ENCODE measurements at places on chromosomes 5 and 9.
A peak's percentile ranks its signal among the peaks of the same experiment; 100 is the strongest.

DNA sequence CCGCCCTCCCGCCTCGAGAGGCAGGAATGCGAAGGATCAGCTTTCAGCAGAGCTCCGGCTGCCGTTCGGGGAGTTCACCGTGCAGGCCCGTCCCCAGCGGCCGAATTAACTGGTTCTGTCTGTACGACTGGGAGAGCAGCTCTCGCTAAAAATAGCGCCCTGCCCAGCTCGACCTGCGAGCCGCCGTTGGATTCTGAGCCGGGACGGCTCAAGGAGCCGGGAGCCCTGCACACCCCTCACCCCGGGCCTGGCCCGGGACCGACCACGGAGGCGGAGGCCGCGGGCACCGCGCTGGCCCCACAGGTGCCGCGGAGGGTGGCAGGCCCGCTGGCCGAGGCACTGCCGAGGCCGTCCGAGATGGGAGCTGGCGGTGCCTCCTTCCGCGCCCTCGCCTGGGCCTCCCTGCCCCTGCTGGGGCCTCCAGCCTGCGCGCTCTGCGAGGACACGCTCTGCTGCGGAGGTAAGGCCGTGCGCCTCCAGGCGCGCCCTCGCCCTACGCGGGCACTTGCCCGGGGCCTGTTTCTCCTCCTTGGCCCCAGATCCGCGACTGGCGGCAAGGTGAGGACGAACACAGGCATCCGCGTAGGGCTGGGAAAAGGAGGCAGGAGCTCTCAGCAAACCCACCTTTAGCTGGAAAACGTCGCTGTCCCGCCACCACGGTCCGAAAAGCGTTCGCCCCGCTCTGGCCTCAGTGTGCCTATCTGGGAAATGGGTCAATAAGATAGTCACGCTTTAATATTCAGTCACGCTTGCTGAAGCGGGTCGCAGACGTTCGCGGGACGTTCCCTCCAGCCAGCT is 53.1 kb upstream of the DAB2IP start:
- DNase-seq = peak; percentile 60

DNA sequence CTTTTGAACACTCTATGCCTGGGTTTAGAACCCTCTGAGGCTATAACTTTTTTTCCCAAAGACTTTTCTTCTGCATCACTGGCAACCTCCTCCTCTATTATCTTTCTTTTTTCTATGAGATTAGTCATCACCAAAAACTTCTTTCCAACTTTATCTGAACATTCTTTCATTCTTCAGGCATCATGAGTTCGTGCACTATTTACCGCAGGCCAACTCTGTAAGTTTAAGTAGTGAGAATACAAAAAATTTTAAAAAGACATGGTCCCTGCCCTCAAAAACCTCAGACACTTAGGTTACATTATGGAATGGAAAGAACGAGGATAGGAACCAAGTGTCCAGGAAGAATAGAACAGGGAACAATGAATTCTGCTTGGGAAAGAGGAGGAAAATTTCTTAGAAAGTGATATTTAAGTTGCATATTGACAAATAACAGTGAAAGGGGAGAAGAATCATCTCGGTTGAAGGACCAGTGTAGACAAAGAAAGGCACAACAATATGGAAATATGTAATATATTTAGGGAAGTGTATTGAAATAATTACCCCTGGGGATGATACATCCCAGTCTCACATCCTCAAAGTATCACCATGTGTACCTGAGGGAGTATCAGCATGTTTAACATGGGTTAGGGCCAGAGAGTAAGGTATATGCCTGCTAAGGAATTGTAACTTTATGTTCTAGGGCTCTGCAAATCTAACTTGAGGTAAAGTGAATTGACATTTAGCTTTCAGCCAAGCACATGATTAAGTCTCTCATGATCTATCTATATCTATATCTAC is 196.5 kb upstream of the NREP start:
- DNase-seq = peak; percentile 88

GRCh38 chr9:122309861-122310260 is 45.2 kb downstream of the MRRF start:
- no peak for DNase-seq

DNA sequence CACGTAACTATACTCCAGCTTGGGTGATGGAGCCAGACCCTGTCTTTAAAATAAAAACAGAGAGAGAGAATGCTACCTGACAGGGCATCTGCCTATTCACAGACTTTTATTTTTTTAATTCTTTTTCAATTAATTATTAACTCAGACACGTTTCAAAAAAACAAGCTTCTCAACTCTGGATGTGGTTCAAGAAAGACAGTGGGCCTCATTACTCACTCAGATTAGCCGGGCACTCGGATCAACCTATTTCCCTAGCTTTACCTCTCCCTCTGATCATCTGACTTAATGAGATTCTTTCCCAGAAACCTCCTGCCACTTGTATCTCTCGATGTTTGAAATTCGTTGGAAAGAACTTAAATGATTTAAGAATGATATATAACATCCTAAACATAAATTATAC is 134.1 kb downstream of the TRPM6 start:
- DNase-seq = no peak

- DNase-seq = no peak
Observed at GRCh38 chr5:17828681-17829080, 194.4 kb downstream of the TAF11L14 start.

DNA sequence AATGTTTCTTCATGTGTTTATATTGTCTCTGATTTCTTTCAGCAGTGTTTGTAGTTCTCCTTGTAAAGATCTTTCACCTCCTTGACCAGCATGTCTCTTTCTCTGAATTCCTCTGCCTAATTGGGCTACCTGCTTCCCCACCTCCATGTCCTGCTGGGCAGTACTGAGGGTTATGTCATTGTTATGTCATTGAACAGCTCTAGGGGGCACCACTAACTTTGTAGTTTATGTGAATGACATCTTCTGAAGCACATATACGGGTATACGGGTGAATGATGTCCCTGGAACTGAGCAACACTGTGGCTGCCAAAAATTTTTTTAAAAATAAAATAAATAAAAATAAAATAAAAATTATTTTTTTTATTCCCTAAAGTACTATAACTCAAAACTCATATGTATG is 16.9 kb upstream of the SNCAIP start:
- no peak for DNase-seq

GRCh38 chr5:78751872-78752271 is 103.3 kb upstream of the LHFPL2 start:
- DNase-seq = peak; percentile 50

DNA sequence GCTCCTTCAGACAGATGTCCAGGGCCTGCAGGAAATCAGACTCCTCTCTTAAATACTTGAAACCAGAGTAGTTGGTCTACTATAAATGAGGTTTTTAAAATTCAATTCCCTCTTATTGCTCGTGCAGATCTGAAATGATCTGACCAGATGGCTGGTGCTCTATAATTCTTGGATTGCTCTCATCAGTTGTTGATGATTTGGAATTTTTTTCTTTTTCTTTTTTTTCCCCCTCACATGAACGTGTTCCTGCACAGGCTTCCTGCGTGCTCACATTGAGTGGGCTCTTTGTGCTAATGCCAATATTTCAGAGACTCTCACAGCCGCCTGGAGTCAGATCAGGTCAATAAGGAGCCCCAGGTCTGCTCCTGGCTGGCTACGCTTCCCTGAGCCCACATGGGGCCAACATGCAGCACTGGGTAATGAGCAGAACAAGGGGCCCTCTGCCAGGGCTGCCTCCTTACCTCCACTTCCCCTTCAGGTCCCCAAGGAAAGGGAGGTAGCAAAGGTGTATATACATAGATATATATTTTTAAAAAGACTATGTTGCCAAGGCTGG is 82.0 kb downstream of the SIL1 start:
- no peak for DNase-seq

- DNase-seq = peak; percentile 25
Observed at GRCh38 chr5:157143127-157143971, 684 bp upstream of the MED7 start.

DNA sequence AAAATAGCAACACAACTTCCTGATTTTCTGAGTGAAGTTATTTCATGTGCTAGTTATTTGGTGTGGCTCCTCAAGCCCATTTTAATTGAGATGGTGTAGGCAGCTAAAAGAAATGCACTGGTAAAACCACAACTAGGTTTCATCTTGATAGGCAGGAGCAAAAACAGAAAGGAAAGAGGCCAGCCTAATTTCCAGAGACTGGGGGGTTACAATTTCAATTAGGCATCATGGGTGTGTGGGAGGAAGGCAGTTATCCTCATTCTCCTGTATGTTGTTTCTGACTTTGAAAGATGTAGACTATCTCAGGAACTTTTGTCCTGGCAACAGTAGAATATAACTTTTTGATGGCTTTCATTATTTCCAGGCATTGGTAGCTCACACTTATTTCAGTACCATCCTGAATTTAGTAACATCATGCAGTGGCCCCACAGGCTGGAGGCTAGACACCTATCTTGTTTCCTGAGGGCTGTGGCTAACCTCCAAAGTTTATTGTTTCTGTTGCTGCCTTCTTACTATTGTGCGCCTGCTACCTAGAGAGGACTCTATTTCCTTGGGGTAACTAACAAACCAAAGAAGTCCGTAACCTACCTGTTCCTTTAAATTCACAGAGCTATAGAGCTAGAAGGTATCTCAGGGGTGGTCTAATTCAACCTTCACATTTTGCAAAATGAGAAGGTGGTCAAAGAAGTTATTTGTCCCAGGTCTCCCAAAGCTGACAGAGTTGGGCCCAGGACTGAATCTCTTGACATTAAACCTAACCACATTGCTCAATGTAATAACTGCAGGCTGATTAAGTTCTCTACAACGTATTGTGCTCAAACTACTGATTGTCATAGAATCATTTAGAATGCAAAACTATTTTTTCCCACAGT is 42.4 kb downstream of the FYB1 start:
- no peak for DNase-seq

GRCh38 chr9:8799615-8800014 is 1000.0 kb upstream of the DMAC1 start:
- DNase-seq = no peak

DNA sequence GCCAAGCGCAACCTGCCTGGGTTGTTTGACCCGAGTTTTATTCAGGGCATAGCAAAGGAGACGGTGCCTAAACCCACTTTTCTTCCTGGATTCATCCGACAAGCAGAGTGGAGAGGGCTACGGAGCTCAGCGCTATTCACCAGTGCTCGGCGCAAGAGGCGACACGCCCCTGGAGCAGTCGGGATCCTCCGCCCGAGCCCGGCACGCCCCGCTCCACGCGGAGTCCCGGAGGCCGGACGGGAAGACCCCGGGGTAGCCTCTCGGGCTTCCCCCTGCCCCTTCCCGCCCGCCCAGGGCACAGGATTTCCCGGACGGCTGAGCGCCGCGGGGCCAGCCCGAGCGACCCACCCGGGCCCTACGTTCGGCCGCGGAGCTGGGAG is 427 bp downstream of the SERINC5 start:
- peak; percentile 61 for DNase-seq

- peak; percentile 33 for DNase-seq
Observed at GRCh38 chr5:68450245-68450852, 234.8 kb downstream of the PIK3R1 start.

DNA sequence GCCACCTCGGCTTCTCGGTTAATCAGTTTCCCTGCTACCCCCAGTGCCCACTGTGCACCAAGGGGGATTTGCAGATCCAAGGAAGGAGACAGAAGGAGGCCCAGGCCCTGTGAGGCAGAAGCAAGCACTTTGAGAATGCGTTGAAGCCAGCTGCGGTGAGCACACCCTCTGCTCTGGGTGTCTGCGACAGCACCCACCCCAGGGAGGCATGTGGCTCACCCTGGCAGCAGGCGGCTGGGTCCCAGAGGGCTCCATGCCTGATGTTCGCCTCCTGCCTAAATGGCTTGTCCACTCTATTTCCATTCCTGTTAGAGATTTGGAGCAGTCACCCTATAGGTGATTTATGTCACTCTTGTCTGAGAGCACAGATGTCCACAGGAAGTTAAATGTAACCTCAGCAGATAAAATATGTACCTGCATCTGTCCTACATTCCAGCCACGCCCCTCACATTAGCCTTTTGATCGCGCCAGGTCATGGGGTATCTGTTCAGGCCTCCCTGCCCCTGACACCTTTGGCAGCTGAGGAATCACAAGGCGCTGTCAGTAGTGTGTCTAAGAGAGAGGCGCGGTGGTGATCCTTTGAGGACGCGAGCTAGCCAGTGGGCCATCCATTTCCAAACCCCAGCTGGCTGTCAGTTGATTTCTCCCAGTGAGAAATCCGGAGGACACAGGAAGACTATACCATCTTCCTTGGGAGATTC is 28.1 kb downstream of the PTGES2 start:
- peak; percentile 39 for DNase-seq

DNA sequence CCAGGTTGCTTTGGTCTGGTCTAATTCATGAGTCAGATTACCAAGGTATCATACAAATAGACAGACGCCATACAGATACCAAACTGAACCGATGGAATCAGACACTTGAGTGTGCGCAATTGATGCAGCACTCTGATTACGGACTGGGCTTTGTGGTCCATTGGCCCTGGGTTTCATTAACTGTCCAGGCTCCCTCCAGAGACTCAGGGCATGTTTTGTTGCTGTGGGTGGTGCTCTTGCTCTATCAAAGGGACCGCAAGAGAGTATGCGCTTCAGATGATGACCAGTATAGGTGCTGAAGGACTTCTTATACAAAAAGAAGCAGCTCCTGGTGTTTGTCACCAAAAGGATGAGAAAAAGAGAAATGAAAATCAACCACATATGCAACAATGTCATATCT is 36.9 kb upstream of the ANKRD55 start:
- DNase-seq = no peak

- no peak for DNase-seq
Observed at GRCh38 chr5:16992444-16992843, 56.4 kb upstream of the MYO10 start.

DNA sequence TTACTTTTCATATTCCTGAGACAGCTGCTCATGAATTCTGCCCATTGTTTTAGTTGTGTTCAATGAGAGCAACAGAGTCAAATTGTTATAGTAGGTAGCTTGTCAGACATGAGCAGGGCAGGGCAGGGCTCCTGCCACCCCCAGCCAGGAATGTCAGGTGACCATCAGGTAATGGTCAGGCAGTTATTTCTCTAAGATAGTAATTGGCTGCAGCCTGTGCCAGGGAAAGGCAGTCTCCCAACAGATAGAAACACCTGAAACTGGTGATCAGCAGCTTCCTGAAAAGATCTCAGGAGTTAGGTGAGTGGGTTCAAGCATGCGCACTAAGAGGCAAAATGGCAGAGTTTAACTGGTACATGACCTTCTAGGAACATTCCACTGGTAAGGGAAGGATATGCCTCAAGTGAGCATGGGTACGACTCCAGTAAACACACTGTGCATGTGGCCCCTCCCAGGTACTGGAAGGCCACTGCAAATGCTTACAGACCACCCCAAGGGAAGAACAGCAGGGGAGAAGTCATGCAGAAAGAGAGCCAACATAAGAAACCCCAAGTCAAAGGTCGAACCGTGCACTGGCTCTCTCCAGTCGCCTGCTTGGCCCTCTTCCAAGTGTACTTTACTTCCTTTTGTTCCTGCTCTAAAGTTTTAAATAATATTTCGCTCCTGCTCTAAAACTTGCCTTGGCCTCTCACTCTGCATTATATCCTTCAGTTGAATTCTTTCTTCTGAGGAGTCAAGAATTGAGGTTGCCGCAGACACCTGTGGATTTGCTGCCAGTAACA is 25.1 kb downstream of the CARTPT start:
- no peak for DNase-seq

DNA sequence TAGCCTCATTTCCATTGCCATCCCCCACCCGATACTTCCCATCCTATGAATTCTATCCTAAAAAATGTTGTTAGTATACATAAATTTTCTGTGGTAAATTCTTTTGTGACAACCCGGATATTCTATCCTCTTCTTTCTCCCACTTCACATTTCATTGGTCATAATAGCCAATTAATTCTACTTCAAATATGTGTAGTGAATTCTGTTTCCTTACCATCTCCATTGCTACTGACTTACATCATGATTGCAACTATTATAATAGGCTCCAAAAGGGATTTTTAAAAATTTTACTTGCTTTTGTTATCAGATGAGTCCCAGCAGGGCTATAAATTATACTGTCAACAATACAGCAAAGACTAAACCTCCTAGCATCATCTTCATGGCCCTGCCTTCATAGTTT is 1326.8 kb downstream of the PTPRD start:
- DNase-seq = no peak

All from fibroblast of pulmonary artery (primary cell).